ENCODE measurements at places on chromosomes 11 and 22.

- no peak for DNase-seq
Observed at GRCh38 chr11:68460741-68461574, at the start of gene PPP6R3. Gene PPP6R3, plus strand, starts transcription at chr11:68460752. Its CDS starts 76,913 bp downstream, at chr11:68537665.

DNA sequence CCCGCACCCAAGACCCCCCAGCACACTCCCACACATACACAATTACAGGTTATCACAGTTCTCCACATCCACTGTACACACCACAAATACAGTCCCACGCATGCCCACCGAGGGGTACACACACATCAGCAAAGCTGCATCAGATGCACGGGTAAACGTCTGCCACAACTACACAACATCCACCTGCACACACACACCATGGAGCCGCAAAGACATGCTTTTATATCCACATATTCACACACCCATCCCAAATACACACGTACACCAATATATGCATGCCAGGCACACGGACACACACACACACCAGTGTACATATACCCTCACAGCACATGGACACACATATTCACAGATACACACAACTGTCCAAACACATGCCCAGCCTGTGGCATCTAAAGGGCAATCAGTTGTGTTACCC lies 5.4 kb upstream of the KCNJ4 start:
- DNase-seq = no peak

GRCh38 chr11:28144808-28145207 lies 36.6 kb downstream of the METTL15 start:
- DNase-seq = no peak

DNA sequence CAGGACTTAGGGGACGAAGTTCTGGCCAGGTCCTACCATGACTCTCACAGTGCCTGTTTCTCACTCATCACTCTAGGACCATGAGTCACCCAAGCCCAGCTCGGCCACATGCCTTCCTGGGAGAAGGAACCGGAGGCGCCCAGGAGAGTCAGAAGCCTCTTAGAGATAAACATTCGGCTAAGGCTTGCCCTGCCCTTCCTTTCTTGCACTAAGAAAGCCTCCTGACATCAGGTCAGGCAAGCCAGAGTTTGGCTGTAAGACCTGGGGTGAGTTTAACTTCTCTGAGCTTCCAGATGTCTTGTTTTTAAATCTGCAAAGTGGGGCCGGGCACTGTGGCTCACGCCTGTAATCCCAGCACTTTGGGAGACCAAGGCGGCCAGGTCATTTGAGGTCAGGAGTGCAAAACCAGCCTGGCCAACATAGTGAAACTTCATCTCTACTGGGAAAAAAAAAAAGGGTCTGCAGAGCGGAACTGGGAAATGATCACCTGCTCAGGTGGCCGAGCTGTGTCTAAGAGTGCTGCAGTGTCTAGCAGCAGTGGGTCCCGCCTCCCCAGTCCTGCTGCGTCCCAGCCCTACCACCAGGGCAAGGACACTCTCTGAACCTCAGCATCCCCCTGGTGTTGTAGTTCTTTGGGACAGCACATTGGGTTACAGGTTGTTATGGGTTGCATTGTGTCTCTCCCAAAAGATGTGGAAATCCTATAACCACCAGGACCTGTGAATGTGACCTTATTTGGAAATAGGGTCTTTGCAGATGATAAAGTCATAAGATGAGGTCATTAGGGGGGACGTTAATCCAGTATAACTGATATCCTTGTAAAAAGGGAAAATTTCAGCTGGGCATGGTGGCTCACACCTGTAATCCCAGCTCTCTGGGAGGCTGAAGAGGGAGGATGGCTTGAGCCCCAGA lies 1.8 kb upstream of the CARS1 start:
- no peak for DNase-seq

- DNase-seq = no peak
Observed at GRCh38 chr22:41410311-41410751, 28.6 kb downstream of the TEF start.

DNA sequence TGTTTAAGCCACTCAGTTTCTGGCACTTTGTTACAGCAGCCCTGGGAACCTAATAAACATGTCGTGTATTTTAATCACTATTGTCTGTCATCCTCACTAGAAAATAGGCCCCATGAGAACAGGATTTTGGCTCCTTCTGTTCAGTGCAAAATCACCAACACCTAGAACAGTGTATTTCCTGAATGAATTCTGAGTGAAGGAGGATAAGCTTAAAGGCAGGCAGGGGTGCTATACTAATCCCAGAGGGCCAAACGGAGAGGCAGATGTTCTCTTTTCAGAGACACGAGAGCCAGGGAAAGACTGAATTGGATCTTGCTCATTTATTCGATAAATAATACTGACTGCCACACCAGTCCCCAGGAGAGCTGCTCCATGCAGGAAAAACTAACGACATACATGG lies 10.4 kb downstream of the SMCO4 start:
- no peak for DNase-seq

- DNase-seq = no peak
Observed at GRCh38 chr11:36702330-36703054, 104.5 kb upstream of the RAG2 start.

GRCh38 chr22:35605851-35606481 lies 11.2 kb downstream of the MB start:
- DNase-seq = no peak

- DNase-seq = no peak
Observed at GRCh38 chr11:78562398-78562797, 12.3 kb downstream of the NARS2 start.

DNA sequence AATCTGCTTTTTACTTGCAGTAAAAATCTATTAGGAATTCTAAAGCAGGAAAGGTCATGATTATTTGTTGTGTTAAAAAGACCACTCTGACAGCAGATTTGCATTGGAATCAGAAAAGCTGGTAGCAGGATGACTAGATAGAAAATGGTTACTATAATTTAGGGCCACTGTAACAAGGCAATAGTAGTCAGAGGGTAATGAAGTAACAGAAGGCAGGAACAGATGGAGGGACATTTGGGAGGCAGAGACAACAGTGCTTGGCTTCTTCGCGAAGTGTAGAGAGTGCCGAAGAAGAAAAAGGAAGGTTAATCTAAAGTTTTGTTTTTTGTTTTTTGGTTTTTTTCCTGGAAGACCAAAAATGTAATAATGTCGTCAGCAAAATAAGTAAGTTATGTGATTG lies 129.8 kb upstream of the SLC5A12 start:
- DNase-seq = no peak

DNA sequence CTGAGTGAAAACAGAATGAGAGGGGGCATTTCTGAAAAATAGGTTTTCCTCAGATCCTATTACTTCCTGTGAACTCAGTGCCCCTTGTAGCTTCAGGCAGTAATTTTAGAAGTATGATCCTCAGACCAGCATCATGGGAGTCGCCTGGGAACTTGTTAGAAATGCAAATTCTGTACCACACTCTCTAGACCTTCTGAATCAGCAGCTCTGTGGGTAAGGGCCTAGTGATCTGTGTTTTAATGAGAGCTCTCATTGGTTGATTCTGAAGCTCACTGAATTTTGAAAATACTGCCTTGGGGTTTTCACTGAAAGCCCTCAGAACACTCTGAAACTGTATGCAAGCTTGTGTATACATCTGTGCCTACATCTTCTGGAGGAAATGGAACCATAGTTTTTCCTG lies 647.2 kb upstream of the ANO5 start:
- DNase-seq = no peak

DNA sequence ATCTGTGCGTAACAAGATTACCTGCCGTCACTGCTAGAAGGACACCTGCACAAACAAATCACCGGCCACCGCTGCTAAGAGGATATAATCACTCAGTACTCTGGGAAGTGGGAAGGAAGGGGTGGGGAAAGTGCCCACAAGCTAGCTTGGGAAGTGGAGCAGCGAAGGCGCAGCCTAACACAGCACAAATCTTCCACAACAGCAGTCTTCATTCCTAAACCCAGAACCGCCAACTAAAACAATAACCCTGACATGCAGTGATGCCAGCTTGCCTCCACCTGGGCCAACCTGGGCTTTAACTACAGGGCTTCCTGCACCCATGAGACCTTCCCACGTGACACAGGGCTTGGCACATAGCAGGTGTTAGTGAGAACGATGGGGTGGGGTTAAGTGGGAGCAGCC lies 5.1 kb downstream of the DGCR2 start:
- DNase-seq = no peak

DNA sequence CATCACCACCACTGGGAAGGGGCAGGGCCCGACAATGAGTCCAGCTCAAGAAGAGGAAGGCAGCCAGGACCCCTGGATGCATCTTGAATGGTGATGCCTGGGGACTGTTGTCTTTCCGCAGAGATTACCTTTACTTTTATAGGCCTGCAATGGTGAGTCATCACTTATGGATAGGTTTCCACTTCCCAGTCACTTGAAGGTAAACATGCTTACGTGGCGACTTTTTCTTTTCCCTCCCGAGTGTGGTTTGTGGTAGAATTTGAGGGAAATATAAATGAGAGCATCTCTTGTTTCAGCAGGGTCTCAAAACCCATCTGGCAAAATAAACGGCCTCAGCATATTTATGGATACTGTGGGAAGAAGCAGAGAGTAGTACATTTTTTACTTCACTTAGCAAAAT lies at the start of gene MMP13:
Gene MMP13, minus strand, starts transcription at position 109 of the 400 bp plus-strand sequence. Its CDS starts 27 bp downstream, at position 82.
- DNase-seq = no peak

GRCh38 chr11:34634694-34635062 lies 13.8 kb downstream of the EHF start:
- DNase-seq = no peak

- DNase-seq = no peak
Observed at GRCh38 chr11:82989628-82990404, 81.9 kb downstream of the RAB30 start.

- DNase-seq = no peak
Observed at GRCh38 chr22:50504369-50505211, 2.9 kb downstream of the LMF2 start.

All from stimulated activated CD8-positive, alpha-beta memory T cell treated with anti-CD3 and anti-CD28 coated beads, Interleukin-4, amount 100 ng/mL, for 1 hour (primary cell).